ENCODE measurements at places on chromosomes 11 and 22.
A peak's percentile ranks its signal among the peaks of the same experiment; 100 is the strongest.

DNA sequence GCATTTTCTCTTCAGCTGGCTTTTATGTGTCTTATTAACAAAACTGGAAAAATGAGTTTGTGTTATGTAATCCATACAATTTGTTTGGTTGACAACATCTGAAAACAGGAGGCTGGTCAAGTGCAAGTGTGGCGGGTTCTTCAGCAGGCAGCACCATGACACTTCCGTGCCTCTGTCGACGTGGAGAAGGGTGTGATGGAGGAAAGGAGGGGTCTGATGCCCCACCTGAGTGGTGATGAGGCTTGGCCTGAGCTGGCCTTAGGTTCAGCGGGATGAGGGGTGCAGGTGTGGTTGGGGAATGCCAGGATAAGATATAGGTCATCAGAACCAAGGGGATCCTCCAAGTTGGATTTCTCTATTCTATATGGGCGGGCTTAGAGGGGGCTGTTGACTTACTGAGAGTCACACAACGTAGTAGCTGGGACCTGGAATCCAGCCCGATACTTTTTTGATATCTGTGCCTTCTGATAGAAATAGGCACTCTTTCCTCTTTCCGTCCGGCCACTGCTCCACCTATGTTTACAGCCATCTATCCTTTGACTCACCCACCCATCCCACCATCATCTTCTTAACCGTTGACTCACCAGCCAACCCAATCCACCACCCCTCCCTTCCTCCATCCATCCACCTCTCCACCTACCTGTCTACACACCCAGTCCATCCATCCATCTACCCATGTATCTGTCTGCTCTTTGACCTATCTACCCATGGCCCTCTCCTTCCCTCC, 29.0 kb downstream of the SHANK3 start:
- DNase-seq: no peak

- no peak for DNase-seq
Measured at GRCh38 chr22:43955883-43956782, 891 bp downstream of the SAMM50 start.

GRCh38 chr11:74135127-74135840, 35.5 kb downstream of the C2CD3 start:
- no peak for DNase-seq

DNA sequence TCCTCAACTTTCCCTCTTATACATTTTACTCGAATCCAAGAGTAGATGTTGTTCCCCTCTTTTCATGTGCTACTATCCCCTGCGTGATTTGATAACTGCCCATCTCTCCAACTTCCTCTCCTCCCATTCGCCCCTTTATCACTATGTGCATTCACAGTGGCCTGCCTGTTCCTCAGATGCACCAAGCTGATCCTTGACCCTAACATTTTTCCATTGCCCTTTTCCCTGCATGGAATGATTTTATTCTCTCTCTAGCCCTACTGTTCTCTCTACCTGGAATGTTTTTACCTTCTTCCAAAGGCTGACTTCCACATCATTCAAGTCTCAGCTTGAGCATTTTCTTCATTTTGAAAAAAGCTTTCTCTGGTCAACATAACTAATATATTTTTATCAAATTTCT, 15.8 kb upstream of the BBOX1 start:
- no peak for DNase-seq

DNA sequence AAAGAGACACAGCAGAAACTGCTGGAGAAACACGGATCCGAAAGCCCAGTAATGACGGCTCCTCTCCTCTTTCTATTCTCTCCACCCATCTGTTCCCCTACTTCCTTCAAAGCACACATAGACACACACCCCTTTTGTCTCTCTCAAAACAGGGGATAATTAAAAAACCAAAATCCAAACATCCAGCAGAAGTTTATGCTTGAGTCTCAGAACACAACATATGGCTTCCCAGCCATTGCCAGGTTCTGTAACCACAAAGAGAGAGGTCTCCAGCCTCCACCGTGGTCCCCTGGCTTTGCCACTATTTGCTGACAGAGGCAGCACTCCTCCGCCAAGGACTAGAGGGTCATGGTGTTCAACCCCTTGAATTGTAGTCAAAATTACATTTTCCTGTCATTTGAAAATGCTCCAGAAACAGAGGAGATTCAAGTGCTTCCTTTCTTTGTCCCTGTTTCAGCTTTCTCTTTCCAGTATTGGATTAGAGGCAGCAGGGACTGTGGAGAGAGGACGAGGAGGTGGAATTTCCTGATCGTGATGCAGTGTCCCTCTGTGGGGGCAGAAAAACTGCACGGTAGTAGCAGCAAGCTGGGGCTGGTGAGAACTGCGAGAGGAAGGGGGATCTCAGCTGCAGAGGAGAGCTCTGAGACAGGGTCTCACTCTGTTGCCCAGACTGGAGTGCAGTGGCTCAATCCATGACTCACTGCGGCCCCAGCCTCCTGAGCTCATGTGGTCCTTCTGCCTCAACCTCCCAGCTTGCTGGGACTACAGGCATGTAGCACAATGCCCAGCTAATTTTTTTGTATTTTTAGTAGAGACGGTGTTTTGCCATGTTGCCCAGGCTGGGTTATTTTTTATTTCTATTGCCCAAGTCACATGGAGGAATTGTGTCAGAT, 60.3 kb downstream of the UBASH3B start:
- DNase-seq: no peak

DNA sequence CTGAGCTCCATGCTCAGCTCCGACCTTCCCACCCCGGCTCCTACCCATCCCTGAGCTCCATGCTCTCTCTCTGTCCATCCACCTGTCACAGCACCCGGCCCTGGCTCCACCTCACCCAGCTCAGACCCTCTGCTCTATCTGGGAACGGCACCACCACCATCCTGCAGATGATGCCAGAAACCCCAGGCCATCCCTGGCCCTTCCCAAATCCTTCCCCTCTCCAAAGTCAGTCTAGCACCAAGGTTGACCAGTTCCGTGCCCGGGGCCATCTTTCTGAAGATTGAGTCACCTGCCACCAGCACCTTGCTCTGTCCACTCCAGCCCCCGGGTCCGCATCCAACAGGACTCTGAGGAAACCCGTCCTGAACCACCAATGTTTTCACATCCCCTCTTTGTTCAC, 969.6 kb downstream of the BRD1 start:
- no peak for DNase-seq

GRCh38 chr11:114180301-114181055, 115.7 kb upstream of the NNMT start:
- peak; percentile 24 for DNase-seq

DNA sequence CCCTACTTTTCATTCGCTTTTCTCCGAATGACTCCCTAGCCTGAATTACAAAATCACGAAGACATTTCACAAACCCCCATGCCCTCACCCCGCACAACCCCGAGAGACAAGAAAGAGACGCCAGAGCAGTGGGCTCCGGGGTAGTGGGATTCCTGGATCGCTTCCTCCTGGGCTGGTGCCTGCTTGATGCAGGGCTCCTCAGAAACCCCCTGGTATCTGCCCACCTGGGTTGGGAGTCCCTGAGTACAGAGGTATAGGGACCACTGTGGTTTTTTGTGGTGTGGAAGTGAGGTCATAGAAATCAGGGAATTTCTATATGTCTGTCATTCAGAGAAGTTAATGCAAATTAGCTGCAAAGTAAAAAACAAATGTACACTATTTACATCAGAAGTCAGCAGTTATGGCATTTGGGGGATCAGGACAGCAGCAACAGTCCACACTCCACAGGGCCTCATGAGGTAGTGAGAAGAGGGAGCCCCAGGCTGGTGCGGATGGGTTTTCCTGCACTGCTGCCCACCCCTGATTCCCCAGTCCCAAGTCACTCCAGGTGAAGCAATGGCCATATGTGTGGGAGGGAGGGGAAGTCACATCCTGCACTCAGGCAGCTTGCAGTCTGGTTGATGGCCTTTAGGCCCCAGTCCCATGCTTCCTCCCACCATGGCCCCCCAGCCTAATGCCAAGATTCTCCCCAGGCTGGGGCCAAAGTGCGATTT, 39.6 kb downstream of the BUD13 start:
- DNase-seq: no peak

DNA sequence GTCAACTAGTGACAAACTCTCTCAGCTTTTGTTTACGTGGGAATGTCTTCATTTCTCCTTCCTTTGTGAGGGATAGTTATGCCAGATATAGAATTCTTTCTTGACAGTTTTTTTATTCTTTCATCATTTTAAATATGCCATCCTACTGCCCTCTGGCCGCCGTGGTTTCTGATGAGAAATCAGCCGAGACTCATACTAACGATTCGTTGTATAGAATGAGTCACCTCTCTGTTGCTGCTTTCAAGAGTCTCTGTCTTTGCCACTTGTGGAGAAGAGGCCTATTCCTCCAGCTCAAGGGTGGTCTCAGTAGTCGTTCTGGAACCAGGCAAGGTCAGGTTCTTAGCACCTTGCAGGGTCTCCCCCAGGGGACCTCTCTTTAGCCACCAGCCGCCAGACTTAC, 8.0 kb downstream of the MYO7A start:
- no peak for DNase-seq

- no peak for DNase-seq
Measured at GRCh38 chr22:29480512-29481264, 670 bp downstream of the NEFH start.

DNA sequence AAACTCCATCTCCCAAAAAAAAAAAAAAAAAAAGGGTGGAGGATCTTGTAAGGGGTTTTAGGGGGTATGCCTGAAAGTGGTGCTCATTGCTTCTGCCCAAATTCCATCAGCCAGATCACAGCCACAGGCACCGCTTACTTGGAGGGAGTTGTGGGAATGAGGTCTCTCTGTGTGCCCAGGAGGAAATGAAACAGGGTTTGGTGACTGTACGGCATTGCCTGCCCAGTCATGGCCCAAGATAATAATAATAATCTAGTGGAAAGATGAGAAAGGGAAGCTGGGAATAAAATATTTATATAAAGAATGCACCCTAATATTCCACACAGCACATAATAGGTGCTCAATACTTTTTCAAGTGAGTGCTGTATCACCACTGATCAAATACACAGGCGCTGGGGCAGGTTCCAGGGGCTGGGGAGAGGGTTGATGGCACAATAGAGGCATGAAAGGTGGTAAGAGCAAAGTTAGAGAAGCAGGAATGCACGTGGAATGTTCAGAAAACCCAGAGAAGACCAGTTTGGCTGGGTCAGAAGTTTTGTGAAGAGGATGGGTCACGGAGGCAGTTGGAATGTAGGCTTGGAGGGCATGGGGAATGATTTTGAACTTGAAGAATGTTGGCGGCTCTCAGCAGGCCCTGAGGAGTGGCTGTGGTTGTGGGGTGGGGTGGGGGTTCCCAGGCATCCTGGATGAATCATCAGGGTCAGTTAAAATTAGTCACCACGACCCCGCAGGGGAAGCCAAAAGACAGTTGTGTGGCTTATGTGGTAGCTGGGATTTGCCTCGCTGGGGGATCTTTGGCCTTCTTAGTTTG, 12.5 kb upstream of the MB start:
- no peak for DNase-seq

DNA sequence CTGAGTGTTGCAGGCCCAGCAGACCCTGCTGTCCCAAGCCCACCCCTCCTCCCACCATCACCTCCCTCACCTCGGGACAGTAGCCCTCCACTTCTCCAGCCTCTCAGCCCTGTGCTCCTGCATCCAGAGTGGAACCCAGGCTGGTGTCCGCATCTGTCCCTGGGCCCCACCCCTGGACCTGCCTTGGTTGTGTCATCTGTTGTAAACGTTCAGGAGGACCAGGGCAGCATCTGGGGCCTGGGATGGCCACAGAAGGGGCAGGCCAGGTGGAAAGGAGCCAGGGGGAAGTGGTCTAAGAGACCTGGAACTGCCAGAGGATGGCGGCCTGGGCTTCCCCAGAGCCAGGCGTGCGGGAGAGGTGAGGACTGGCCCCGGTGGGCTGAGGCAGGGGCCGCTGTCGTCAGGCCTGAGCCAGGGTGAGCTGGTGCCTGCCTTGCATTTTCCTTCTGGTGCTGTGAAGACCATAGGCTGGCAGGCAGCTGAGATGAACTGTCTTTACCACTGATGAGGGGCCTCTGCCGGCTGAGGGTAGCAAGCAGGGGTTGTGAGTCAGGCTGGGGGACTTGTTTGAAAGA, 26.1 kb upstream of the MGAT3 start:
- DNase-seq: no peak

DNA sequence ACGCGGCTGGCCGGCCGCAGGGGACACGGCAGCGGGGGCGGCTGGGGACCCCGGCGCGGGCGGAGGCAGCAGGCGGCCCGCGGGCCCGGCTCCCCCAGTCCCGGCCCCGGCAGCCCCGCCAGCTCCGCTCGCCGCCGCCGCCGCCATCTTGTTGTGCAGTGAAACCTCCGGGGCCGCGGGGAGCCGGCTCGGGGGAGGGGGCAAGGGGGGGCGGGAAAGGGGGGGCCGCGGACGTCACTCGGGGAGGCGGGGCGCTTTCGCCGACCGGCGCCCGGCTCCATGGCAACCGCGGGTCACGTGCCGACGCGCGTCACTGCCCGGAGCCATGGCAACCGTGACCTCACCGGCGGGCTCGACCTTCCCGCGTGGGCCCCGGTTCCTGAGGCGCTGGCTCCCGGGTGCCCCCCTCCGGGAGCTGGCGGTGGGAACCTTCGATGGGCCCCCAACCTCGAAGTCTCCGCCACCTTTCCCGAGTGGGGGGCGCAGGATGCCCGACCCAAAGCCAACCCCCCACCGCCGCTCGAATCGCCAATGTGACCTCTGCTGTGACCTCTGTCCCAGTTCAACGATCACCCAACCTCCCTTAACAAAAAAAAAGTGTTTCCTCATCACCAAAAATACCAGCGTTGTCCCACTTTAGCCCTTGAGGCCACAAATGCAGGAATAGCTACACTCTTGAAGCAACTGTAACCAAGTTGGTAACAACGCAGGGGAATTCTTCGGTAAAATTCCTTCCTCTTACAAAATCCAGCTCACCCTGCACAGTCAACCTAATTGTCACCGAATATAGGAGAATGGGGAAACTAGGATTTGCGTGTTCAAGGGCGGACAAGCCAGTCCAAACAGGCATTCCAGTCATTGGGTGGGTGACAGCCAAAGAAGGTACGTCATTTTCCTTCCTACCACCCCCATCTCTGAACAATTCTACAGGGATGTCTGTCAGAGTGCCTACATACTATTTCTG, at the start of gene SIK3:
TSS of gene SIK3 (minus strand) at position 160 of the 964 bp plus-strand sequence. CDS start at position 147, 13 bp downstream.
- DNase-seq: peak; percentile 39

DNA sequence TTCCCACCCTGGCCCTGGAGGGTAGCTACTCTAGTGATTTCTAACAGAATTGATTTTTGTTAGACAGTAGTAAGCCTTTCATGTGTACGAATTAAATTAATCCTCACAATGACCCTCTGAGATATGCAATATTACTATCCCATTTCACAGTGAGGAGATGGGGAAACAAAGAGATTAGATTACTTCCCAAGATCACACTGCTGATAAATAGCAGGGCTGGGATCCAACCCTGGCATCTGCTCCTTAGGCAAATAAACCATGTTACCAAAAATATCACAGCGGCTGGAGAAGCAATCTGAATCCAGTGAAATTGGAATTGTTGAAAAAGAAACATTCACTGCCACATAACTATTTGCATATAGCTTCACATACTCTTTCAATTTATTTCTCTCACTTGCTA, 12.8 kb upstream of the CAVIN3 start:
- peak; percentile 23 for DNase-seq

DNA sequence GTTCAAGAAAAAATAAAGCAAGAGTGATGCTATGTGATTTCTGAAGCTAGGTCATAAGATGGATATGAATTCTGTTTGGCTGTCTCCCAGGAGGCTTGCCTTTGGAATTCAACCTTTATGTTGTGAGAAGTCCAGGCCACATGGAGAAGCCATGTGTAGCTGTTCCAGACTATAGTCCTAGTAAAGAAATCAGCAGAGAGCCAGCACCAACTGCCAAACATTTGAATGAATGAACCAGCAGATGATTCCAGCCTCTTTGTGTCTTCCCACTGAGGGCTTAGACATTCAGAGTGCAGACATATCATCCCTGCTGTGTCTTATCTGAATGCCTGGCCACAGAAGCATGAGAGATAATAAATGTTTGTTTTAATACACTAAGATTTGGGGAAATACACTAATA, 1150.6 kb downstream of the DLG2 start:
- DNase-seq: no peak

Measured in cerebellar nuclear complex (tissue), 1 donor.